Stimulated activated memory B cell treated with anti-CD40 and anti-IgM and Interleukin-4, amounts not matched to agents 10 μg/mL and 1 μg/mL and 100 μg/mL, for 72 hours (primary cell): ENCODE measurements at places on chromosomes 4 and X.

DNA sequence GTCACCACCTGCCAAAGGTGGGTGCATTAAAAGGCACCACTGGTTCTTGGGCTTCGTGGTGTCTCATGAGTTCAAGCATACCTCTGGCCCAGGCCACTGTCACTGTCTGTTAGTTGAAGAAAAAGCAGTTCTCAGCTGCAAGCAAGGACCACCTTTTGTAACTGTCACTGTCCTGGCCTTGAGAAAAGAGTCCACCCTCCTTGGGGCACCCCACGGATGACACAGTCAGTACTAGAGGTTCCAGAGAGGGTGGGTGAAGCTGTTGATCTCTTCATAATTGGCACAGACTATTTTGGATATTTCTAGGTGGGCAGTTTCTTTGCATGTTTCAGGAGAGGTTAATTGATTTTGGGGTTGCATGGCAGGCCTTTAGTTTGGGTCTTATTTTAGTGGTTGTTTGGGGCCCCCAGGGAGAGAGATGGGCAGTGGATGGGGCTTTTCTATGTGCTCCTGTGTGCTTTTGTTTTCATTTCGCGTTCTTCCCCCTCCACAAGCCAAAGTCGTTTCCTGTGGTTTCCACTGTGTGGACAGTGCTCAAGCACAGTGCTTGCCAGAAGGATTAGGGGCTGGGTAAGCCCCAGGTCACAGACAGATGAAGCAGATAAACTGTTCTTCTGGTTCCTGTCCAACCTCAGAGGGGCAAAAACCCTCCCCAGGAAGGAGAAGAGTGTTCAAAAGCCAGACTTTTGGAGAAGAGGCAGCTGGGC lies 156.2 kb upstream of the PPP1R2C start:
- ATAC-seq, result peak; percentile 93

GRCh38 chr4:85024671-85025070 lies 58.2 kb upstream of the WDFY3 start:
- ATAC-seq, result no peak

GRCh38 chr4:140061659-140062289 lies 92.2 kb downstream of the MAML3 start:
- ATAC-seq, result peak; percentile 53

DNA sequence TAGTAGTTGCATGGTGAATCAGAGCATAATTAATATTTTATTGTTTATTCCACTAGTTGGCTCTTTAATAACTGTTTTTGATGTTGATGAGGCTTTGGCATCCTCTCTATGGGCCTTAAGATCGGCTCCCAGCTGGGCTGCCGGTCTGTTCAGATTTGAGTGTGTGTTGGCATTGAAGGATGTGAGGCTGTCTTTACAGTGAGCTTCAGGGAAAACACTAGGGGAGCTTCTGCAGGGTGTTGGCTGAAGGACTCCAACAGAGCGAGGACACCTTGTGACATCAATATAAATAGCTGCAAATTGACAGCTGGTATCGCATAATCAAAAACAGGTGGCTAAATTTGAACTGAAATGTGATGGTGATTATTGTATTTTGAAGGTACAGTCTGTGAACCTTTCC lies 322.0 kb downstream of the FSTL5 start:
- no peak for ATAC-seq

DNA sequence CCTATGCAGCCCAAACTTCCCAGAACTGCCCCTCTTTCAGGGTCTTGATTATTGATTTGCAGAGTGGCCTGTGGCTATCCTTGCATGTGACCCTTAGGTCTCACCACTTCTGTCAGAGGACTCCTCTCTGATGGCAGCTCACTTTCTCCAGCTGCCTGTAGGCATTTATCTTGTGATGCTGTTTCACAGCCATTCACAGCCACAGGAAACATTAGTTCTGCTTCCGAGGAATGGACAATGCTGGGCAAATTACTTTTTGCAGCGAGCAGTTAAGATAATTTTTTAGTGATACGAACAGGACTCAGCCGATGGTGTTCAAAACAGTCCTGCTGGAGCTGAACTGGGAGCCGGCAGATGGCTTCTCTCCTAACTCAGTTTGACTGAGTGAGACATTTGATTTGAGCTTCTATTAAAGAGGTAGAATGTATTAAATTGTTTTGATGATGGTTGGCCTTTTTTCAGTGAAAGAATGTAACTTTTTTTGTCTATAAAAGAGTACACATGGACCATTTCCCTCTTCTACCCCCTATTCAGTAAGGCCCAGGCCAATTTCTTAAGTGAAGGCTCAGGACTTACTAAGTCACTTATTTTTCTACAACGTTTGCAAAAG lies 58.4 kb upstream of the TMEM150C start:
- ATAC-seq, result no peak

GRCh38 chrX:113512700-113513395 lies 672.2 kb upstream of the AMOT start:
- no peak for ATAC-seq

DNA sequence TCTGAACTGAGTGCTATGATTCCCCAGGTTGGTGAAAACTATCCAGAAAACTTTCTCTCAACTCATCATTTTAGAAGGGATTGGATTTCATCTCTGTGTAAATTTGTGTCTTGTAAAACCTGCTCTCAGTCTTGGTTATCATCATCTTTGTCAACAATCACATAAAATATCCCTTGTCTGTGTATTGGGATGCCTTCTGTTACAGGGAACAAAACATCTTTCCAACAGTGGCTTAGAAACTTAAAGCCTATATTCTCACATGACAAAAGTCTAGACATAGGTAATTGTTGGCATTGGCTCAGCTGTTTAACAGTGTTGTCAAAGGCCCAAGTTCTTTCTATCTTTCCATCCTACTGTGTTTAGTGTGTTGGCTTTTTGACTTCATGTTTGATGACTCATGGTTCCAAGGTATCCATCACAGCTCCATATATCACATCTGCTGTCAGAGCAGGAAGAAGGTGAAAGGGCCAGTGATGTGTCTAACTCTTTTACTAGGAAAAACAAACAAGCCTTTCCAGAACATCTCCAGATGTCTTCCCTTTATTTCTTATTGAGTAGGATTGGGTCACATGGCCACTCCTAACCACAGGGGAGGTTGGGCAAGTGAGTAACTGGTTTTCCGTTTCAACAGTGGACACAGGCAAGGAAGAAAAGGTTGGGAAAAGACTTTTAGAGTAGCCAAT lies 65.0 kb downstream of the PHEX start:
- ATAC-seq, result no peak

DNA sequence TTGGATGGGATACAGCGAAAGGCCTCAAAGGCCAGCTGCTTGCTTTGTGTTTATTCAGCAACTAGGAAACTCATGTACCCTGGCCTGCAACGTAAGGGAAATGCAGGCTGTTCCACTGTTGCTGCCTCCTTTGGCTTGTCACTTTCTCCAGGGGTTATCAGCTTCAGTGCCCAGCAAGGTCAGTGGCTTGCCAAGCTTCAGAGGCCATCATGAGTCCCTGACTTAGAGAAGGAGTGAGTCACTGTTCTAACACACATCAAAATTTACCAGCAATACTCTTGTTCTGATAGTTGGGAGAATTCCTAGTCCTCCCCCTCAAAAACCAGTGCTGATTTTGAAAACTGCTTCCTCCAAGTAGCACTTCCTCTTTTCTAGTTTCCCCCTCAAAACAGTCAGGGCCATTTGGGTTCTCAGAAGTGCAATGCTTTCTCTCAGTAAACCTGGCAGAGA lies 250.8 kb downstream of the ARHGAP24 start:
- peak; percentile 91 for ATAC-seq

GRCh38 chr4:3192188-3192587 lies 56.8 kb upstream of the MSANTD1 start:
- ATAC-seq, result no peak

GRCh38 chr4:153448003-153448731 lies 18.0 kb upstream of the TMEM131L start:
- no peak for ATAC-seq

DNA sequence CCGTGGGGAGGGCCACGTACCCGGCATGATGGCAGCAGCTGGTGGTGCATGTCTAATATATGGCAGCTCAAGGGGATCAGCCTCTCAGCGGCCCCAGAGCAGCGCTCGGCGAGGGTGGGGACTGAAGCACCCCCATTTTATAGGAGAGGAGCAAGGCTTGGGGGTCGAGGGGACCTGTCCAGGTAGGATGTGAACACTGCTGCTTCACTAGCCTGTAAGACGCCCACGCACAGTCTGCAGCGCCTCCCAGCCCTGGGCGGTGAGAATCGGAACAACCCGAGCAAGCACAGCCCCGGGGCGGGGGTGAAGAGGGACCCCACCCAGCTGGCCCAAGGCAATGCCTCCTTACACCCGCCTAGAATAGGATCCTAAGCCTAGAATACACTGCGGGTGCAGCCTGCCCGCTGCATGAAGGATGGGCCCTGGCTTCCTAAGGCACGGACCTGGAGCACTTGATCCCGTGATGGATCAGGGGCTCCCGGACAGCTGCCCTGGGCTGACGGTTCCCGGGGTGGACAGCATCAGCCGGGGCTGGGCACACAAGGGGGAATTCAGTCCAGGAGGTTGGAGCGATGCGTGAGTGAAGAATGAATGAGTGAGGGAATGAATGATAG lies 17.6 kb downstream of the ADRA2C start:
- ATAC-seq, result no peak

DNA sequence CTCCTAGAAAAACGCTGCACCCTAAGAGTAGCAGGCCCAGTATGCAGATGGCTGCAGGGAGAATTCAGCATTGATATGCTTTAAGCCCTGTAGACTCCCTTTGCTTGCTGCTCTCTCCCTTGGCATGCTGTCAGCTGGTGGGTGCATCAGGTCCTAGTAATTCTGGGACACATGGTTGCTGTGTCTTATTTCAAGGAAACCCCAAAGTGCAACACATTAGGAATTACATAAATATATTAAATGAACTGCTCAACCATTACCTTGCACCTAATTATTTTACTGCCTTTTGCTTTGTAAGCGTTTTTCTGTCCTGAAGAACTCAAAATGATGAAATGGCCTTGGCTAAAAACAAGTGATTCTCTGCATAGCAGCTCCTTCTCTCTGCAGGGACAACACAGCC lies 516.3 kb downstream of the ZIC3 start:
- no peak for ATAC-seq

- ATAC-seq, result no peak
Observed at GRCh38 chr4:68148800-68149685, 19.4 kb upstream of the TMPRSS11F start.

DNA sequence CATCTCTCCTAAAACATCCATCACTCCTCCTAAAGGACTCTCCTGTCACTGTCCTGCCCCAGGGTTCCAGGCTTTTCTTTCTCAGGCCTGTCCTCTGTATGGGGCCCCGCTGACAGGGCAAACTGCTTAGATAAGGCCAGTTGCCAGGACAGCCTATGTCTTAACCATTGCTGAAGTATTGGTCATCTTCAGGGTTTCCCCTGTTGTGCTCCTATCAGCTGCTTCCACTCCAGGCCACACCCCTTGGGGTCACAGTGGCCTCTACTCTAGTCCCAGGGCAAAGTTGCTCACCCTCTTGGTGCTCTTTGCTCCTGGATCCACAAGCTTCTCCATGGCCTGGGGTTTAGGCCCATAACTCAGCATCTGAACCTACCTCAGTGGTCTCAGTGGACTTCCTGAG lies 138.0 kb upstream of the PJA1 start:
- ATAC-seq, result no peak

GRCh38 chr4:17232566-17233253 lies 279.2 kb downstream of the QDPR start:
- no peak for ATAC-seq

DNA sequence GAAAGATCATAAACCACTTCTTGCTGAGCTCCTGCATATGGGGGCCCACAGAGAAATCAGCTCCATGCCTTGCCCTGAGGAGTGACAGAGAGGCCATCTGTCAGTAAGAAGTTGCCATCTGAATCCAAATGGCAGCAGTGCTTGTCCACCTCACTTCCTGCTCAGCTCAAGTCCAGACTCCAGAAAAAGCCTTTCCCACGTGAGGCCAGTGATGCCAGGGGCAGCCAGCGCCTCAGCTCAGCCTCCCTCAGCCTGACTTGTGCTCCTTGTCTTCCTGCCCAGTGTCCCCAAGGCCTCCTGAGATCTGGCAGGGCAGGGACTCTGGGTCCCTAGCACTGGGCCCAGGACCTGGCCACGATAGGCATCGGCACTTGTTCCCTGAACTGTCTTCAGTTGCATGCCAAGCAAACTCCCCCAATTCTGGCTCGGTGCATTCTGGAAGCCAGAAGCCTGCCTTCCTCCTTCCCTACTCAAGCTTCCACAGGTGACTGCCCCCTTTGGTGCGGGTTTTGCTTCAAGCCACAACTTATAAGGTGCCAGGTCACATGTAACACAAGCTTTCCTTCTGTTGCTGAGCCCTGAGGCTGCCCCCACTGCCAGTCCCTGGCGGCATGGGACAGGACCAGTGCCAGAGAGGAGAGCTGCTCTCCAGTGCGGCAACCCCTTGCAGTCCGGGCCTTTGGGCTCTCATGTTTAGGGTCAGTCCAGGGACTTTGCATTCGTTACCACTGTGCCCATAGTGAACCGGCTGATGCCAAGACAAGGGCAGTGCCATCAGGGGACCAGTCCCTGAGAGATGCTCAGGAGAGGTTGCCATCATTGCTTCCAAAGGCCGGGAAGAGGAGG lies 2.2 kb downstream of the ZNF185 start:
- ATAC-seq, result no peak

- no peak for ATAC-seq
Observed at GRCh38 chr4:59517007-59517406, 1683.1 kb upstream of the ADGRL3 start.

DNA sequence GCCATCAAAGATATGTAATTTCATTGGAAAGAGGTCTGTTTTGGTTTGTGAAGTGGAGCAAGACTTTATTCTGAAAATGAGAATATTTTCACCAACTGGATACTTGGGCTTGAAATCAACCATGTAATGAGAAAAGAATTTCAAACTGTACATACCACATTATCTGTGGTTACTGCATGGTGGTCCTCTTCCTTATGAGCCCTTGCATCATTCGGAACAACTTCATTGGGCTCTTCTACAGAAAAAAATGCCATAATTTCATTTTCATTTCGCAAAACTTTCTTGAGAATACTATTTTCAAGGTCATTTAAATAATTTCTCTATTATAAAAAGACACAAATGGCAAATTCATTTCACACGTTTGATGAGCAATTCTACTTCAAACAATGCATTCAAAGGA lies 148.6 kb upstream of the RPS6KA6 start:
- ATAC-seq, result no peak

- ATAC-seq, result no peak
Observed at GRCh38 chr4:74840936-74841509, 46.7 kb upstream of the BTC start.

GRCh38 chrX:10702031-10702430 lies 81.6 kb upstream of the MID1 start:
- no peak for ATAC-seq

- ATAC-seq, result no peak
Observed at GRCh38 chr4:14918336-14918735, 83.9 kb upstream of the CPEB2 start.

GRCh38 chr4:55949482-55949802 lies 697 bp downstream of the CEP135 start:
- no peak for ATAC-seq
